NCI-H2081 treated with DMSO at 0.1 percent for 48 hours (cell line): ENCODE measurements at places on chromosomes 6 and 20.

GRCh38 chr20:40109136-40109535 lies 579.9 kb downstream of the MAFB start:
- DNase-seq = no peak

DNA sequence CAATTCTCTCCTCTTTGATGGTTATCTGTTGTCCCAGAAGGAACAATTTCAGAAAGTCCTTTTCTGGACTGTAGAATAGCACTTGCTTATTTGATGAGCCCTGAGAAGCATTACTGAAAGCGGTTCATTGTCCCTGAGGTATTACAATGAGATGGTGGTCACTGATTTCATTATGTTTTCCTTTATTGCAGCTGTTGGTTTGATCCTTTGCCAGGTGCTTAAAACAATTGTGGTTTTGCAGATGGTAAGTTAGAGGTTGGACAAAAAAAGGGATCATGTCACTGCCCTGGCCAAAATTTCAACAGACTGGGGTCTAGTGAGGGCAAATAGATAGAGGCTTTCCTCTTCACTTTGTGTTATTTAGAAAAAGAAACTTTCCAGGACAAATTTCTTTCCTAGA lies 61.9 kb downstream of the ESR1 start:
- DNase-seq = no peak

DNA sequence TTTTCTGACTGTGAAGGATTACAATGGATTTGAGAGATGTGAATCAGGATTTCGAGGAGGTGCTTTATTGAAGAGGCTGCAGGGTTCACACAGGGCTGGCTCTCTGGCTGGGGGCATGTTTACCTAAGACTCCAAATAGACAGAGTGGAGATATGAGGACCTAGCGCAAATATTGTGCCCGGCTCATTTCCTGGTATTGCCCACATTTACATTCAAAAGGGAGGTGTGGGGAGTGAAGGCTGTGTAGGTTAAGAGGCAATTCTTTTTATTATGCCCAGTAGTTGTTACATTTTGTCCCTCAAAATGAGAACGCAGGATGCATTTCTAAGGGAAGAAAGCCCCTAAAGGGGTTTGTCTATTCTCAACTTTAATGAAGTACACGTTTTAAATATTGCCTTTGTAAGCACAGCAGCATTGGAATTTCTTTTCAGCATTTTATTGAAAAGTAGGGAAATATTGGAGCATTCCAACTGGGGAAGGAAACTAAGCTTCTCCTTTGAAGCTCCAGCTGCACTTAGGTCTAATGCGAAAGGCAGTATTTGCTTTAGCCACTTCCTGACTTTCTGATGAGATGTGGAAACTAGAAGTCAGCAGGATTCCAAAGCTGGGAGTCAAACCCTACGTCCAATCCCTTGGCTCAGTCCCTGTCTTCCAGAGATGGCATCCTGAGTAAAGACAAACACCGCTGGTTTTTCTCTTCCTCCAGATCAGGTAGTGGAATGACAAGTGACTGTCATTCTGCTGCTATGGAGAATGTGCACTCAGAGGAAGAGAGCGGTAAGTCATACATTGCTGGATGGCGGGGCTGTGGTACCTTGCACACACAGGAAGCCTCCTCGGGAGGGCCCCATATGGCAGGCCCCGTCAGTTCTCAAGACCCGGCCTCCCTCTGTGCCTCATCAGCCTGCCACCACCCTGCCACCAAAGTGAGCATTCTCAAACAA lies 70.7 kb downstream of the MYB start:
- DNase-seq = no peak

- DNase-seq = no peak
Measured at GRCh38 chr6:145305670-145306069, 429.6 kb downstream of the EPM2A start.

GRCh38 chr6:3987053-3987452 lies 91.9 kb downstream of the FAM217A start:
- DNase-seq = no peak

DNA sequence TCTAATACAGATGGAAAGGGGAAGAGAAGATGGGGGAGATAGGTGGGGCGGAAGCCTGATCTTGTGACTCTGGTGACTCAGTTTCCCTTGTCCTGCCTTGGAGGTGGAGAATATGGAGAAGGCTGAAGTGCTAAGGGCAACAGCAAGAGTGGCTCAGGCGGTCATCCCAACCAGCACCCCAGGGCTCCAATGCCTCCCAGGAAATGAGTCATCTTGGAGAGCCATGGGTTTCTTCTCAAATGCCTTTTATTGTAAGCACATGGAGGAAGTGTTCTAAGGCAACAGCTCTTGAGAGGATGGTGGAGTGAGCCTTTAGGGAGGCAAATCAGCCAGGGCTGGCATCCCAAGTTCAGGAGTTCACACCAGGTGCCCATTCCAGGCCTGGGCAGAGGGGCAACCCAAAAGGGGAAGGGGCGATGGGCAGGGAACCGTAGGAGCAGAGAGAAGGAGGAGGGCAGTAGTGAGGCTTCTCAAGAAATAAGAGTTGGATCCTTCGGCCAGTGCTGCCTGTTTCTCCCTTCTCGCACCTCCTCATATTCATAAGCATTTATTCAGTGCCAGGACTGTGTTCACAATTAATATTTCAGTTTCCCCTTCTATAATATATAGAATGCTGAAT lies 13.2 kb upstream of the AHCY start:
- DNase-seq = no peak

DNA sequence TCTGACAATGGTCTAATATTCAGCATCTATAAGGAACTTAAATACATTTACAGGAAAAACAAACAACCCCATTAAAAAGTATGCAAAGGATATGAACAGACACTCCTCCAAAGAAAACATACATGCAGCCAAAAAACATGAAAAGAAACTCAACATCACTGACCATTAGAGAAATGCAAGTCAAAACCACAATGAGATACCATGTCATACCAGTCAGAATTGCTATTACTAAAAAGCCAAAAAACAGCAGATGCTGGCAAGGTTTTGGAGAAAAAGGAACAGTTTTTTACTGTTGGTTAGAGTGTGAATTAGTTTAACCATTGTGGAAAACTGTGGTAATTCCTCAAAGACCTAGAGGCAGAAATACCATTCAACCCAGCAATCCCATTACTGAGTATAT lies 339.0 kb upstream of the ADGRB3 start:
- no peak for DNase-seq

DNA sequence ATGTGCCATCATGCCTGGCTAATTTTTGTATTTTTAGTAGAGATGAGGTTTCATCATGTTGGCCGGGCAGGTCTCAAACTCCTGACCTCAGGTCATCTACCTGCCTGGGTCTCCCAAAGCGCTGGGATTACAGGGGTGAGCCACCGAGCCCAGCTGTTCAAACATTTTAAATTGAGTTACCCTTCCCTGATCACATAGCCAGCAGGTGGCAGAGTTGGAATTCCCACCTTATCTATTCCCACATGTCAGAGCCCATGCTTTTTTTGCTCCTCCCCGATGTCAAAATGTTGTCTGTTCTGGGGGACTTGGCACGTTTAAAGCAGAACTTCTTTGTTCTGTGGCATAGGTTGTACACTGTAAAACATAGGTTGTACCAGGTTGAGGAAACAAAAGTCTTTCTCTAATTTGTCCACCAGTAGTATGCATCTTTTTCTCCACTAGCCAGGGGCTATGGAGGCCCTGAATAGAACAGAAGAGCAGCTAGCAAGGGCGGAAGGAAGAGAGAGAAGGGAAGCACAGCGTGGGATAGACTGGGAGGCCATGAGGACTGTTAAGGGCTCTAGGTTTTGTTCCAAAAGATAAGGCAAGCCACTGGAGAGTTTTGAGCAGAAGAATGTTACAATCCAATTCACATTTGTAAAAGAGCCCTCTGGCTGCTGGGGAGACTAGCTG lies 7.3 kb upstream of the LBP start:
- DNase-seq = no peak
